ENCODE measurements at places on chromosomes 6 and 20.

- peak; percentile 4 for ATAC-seq
Observed at GRCh38 chr20:62780696-62781095, 15.6 kb upstream of the MRGBP start.

DNA sequence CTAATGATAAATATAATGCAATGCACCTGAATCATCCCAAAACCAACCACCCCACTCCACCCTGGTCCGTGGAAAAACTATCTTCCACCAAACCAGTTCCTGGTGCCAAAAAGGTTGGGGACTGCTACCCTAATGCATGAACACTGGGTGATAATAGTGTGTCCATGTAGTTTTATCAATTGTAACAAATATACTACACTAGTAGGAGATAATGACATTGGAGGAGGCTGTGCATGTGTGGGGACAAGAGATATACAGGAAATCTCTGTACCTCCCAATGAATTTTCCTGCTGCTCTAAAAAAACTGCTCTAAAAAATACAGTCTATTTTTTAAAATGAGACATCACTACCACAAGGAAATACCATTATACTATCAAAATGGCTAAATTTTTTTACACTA lies 20.5 kb downstream of the CEP85L start:
- no peak for ATAC-seq

DNA sequence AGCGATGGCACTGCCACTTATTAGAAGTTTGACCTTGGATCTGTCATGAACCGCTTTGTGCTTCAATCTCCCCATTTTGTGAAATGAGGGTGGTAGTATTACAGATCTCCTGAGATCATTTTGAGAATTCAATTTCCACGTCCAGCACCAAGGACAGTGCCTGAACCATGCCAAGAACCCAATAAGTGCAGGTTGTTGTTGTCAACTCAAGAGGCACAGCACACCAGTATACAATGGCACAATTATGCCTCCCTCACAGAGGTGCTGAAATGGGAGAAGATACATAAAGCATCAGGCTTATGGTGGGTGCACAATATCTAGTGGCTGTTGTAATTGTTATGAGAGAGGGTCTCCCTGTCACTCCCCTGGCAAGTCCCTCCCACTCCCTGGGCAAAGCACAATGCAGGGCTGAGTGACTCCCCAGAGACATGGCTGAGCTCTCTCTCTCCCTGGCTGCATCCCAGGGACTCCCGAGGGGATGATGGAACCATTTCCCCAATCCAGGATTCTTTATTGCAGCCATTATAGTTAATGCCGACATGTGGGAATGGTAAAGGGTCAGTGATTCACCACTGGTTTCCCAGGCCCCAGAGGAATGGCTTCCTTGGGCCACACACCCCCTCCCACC lies 78.7 kb downstream of the CDH22 start:
- peak; percentile 74 for ATAC-seq

- peak; percentile 43 for ATAC-seq
Observed at GRCh38 chr6:126804332-126805064, 314.0 kb upstream of the RSPO3 start.

DNA sequence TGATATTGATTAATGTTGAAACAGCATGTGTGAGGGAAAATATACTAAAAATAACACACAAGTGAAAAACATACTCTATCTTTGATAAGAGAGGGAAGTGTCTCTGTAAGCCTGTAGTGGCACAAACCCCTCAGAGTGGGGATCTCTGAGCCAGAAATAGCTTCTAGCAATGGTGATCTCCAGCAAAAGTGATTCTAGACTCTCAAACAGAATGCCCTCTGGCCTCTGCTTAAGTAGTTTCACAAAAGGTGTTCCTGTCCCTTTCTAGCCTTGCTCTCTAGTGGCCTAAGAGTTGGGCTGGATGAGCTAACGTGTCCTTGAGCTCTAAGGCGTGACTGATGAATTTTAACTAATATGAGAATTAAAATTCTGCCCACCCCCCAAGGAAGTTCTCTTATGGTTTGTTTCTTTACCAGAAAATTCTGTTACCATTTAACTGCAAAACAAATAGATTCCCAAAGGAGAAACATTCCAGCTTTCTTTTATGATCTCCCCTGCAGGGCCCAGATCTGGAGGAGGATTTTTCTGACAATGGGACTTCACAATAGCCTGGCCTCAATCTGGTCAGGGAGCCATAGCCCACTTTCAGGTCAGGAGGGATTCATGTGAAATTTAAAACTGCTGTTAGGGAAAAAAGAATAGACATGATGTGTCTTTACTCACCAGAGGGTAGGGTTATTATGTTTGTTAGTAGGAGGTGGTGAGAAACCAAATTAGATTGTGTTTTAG lies 182.5 kb upstream of the LAMP5 start:
- no peak for ATAC-seq

- ATAC-seq: no peak
Observed at GRCh38 chr6:12761376-12762115, 45.0 kb downstream of the PHACTR1 start.

DNA sequence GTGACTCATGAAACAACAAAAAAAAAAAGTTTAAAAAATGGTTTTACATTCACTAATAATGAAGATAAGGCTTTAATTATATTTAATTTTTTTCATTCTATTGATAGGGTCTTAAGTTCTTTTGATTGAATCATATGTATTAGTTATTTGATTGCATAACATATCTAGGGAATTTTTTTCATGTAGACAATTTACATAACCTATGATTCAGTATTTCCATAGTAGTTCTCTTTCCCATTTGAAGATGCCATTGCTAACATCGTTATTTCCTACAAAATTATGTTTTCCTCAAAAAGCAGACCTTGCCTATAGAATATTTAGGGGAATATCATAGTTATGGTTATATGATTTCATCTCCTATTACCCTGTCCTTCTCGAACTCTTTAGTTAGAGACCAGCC lies 463.4 kb downstream of the TFAP2B start:
- no peak for ATAC-seq

- no peak for ATAC-seq
Observed at GRCh38 chr6:90209527-90209926, 87.1 kb downstream of the BACH2 start.

- no peak for ATAC-seq
Observed at GRCh38 chr20:33733654-33734576, 2.1 kb downstream of the ZNF341 start.

- ATAC-seq: no peak
Observed at GRCh38 chr6:27767851-27768250, 144.3 kb downstream of the OR2B2 start.
